COR-L47 (cell line): ENCODE measurements at places on chromosomes 5 and 9.
A peak's percentile ranks its signal among the peaks of the same experiment; 100 is the strongest.

- DNase-seq: no peak
Measured at GRCh38 chr5:155554500-155554899, 540.9 kb downstream of the KIF4B start.

- no peak for DNase-seq
Measured at GRCh38 chr5:51138164-51138563, 245.1 kb upstream of the ISL1 start.

DNA sequence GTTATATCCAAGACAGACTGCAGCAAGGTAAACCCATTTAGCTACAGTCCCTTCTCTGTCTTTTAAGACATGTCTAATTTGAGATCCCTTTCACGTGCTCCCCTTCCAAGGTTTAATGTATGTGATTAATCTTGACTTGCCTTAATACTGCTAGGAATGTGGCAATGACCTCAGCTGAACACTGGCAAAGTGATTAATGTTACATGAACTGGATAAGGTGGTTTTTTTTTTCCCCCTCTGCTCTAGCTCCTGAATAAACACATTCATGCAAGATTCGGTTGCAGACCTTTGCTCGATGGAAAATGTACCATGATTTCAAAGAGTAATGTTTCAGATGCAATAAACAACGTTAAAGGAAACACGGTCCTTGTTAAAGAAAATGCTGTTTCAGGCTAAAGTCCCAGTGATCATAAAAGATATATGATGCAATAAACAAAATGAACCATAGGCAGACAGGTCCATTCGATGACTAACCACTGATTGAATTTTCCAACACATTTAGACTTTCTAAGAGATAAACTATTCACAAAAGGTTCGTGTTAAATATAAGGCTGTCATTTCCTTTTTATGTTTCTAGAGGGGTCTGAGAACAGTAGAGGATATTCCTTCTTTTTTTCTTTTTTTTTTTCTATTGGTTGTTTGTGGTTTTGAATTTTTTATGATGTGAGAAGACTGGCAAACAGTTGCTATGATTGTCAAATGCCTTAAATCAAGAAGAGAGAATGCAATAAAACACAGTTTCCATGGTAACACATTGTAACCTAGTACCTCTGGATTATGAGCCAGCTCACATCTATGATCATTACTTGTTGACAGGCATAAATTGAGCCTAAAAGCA is 44.7 kb upstream of the ZNF608 start:
- peak; percentile 49 for DNase-seq

DNA sequence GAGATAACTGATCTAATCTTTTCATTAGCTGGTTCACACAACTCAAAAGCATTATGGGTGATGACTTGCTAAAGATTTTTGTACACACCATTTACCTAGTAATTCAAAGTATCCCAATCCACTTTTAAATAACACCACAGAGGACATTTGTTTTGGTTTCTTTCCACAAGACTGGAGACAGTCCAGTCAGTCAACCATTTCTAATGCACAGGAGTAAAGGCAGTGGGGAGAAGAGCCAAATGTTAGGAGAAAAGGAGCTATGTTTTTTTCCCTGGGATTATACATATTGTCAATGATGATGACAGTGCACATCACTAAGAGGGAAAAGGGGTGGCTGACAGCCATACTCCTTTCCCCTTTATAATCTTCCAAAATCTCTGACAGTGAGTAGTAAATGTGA is 240.9 kb downstream of the GABRB2 start:
- DNase-seq: no peak

DNA sequence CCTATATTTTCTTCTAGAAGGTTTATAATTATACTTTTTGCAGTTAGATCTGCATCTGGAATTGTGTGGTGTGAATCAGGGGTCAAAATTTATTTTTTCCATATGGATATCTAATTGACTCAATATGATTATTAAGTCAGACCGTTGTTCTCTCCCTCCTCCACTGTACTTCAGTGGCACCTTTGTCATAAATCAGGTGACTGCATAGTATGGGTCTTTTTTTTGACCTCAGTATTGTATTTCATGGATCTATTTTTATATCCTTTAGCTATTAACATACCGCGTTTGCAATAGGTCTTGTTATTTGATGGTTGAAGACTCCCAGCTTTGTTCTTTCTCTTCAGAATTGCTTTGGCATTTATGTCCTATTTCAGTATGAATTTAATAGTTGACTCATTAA is 107.4 kb downstream of the BOD1 start:
- DNase-seq: no peak
